HFF-Myc (cell line): ENCODE measurements at places on chromosomes 3 and 15.

GRCh38 chr3:28700728-28701127 lies 352.1 kb upstream of the AZI2 start:
- no peak for DNase-seq

DNA sequence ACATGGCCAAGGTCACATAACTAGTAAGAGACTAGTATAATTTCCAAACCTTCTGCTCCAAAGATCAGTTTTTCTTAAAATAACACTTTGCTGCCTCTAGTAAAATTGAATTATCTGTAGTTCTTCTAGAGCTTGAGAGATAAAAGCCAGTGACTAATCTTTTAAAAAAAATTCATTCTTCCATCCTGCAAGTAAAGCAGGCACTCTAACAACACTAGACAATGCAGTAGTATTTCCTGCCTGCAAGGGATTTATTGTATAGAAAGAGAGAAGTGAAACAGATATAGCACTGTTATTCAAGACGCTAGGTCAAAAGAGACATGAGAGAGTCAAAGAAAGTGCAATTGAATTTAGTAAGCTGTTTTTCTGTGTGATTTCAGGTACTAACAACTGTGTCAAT lies 159.5 kb upstream of the TBC1D5 start:
- no peak for DNase-seq

GRCh38 chr3:58672451-58672850 lies 5.9 kb upstream of the FAM3D start:
- DNase-seq = no peak

- no peak for DNase-seq
These were observed 297.3 kb downstream of the GABRB3 start for GRCh38 chr15:26475554-26475953.

- DNase-seq = no peak
These were observed 587.4 kb downstream of the FOXP1 start for GRCh38 chr3:70996082-70996481.

GRCh38 chr15:65091946-65092770 lies 15.6 kb downstream of the KBTBD13 start:
- no peak for DNase-seq

DNA sequence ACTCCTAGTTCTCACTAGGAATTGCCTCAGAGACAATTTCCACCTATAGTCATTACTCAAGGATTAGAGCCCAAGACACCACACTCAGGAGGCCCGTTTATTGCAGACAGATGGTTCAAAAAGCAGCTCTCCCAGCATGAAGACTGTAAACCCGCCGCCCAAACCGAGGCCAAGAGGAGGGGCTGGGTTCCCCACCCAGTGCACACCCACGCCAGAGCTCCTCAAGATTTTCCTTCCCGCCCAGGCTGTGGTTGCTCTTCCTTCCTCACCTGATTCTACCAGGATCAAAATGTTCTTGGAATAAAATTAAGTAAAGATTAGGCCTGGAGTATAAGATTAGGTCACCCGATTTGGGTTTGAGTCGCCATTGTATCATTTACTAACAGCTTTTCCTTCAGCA lies 364.4 kb downstream of the MECOM start:
- DNase-seq = no peak

DNA sequence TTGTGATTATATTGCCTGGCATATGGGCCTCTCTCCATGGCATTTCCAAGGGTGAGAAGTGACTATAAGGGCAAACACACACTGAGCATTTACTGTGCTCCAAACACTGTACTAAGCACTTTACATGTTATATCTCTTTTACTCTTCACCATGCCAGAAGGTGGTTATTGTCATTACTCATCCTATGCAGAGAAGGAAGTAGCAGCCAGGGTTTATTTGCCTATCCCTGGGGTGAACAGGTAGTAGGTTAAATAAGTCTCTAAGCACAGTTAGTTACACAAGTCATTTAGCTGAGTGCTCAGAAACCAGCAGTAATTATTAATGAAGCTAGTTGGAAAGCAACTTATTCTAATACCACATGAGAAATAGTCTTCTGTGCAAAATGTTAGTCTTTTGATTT lies 109.9 kb upstream of the SYNPR start:
- no peak for DNase-seq

DNA sequence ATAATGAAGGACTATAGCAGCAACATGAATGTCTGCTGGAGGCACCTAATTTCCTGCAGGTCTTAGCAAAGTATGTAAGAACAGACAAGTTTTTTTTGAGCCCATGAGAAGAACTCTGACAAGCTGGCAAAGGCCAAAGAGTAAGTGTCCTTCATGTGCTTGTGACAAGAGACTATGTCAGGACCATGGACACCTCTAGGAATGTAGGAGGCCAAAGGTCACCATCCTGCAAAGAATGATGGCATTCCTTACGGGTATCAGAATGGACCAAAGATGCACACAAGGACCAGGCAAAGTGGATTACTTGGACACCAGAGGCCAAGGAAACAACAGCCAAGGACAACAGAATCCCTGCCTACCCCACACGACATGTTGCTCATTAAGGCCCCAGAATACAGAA lies 858.5 kb upstream of the CFAP20DC start:
- DNase-seq = no peak

DNA sequence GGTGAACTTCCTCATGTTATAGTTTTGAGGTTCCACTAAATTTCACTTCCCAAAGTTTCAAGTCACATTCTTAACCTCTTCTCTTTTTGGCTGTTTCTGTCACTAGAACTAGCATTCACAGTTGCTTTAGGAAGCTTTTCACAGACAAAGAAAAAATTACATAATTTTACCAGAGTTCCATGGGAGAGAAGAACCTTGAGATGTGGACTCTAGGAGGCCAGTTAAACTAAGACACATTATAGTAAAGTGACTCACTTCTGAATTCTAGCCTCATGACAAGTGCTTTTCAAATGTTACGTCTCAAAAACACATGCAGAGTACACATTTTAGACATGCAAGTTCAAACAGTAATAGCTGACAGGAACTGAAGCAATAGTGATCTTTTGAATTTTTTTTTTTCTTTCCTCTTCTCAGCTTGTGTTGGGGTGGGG lies 39.9 kb upstream of the LRTM1 start:
- no peak for DNase-seq

DNA sequence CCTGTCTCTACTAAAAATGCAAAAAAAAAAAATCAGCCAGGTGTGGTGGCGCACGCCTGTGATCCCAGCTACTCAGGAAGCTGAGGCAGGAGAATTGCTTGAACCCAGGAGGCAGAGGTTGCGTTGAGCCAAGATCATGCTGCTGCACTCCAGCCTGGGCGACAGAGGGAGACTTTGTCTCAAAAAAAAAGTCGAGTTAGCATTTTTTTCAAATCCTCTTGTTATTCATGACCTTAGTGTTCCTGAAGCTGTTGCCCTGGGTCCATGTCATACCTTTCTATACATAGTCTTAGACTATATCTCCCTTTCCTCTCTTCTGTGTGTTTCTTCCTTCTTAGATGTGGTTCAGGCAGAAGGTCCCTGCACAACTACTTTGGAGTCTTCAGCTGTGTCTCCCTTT lies 6.4 kb downstream of the FMN1 start:
- no peak for DNase-seq

DNA sequence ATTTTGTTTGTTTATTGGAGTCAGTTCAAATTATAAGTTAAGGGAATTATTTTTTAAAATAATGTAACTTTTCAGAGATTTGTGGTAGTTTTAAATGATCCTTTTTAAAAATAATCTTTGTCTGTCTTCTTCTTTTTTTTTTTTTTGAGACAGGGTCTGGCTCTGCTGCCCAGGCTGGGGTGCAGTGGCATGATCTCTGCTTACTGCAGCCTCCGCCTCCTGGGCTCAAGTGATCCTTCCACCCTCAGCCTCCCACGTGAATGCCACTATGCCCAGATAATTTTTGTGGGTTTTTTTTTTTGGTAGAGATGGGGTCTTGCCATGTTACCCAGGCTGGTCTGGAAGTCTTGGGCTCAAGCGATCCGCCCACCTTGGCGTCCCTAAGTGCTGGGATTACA lies 12.6 kb downstream of the FNDC3B start:
- DNase-seq = no peak

- DNase-seq = no peak
These were observed 538 bp upstream of the CAPN7 start for GRCh38 chr3:15205482-15205933.

- no peak for DNase-seq
These were observed 389.3 kb downstream of the GABRG3 start for GRCh38 chr15:27360316-27360715.

GRCh38 chr3:32261545-32261944 lies 23.1 kb downstream of the CMTM8 start:
- no peak for DNase-seq

- DNase-seq = peak; percentile 89
These were observed 35.5 kb upstream of the TIMP4 start for GRCh38 chr3:12194209-12194608.

DNA sequence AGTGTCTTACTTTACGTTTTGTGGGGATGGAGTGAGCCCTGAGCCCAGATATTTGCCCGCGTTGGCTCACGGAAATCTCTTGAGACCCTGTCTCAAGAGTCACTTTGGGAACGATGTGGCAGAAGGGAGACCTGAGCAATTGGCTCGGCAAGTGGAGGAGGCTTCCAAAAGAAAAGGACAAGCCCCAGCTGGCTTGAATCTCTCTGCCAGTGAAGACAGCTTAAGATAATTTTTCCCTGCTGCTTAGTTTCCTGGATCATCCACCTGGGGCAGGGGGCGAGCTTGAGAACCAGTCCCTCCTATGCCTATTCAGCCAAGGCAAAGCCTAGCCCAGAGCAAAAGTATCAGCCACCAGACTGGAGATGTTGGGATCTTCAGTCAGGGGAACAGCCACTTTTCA lies 708 bp downstream of the SEC22A start:
- no peak for DNase-seq

DNA sequence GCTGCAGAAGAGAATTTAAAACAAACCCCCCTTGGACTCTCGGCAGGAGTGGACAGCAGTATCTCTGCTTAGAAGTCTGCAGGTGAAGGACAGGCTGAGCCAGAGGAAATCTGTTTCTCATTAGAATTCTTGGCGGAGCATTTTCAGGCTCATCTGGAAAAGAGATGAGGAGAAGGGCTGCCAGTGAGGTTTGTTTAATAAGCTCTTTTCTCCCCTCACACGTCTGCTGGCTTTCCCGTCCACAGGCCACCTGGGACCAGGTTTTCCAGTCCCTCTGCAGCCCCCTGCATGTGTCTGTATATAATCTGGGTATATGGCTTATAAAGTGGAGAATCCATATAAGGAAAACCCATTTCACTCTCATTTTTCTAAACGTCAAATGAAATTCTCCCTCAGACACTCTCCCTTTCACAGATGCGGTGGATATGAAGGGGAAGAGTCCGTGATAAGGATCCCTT lies 155.4 kb upstream of the TPM1 start:
- no peak for DNase-seq

- DNase-seq = no peak
These were observed 89.5 kb downstream of the ITPR1 start for GRCh38 chr3:4582624-4583023.
